ENCODE measurements at places on chromosomes 4 and X.

- no peak for DNase-seq
Observed at GRCh38 chr4:110704748-110705439, 82.0 kb upstream of the PITX2 start.

DNA sequence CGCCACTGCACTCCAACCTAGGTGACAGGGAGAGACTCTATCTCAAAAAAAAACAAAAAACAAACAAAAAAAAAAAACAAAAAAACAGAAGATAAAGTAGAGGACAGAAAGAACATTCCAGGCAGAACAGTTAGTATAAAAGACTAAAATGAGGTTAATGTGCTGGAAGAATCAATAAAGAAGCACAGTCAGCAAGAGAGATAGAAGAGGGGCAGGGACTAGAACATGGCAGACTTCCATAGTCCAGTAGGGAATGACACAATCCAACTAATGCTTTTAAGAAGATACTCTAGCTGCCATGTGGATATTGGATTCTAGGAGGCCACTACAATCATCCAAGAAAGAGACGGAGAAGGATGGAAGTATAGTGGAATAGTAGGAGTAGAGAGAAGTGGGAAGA is 11.6 kb downstream of the ADGRG2 start:
- no peak for DNase-seq

DNA sequence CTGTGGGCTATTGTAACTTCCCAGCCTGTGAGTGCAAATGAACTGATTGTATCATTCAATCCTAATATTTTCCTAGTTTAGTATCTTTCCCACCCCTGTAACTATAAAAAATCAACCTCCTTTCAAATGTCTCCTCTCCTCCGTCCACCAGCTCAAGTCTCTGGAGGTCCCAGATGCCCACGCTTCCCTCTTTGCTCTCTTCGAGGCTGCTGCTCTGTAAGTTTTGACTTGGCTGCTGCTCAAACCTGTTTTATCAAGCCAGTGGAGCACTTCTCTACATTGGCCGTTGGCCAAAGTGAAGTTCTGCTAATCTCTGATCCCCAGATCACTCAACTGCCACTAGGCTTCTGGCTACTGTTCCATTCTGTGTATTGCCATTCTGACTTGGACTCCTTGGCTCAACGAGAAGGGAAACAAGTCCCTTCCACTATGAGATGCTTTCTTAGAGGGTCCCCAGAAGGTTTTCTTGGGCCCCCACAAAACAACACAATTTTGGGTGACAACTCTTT is 60.7 kb upstream of the RAPGEF2 start:
- no peak for DNase-seq

DNA sequence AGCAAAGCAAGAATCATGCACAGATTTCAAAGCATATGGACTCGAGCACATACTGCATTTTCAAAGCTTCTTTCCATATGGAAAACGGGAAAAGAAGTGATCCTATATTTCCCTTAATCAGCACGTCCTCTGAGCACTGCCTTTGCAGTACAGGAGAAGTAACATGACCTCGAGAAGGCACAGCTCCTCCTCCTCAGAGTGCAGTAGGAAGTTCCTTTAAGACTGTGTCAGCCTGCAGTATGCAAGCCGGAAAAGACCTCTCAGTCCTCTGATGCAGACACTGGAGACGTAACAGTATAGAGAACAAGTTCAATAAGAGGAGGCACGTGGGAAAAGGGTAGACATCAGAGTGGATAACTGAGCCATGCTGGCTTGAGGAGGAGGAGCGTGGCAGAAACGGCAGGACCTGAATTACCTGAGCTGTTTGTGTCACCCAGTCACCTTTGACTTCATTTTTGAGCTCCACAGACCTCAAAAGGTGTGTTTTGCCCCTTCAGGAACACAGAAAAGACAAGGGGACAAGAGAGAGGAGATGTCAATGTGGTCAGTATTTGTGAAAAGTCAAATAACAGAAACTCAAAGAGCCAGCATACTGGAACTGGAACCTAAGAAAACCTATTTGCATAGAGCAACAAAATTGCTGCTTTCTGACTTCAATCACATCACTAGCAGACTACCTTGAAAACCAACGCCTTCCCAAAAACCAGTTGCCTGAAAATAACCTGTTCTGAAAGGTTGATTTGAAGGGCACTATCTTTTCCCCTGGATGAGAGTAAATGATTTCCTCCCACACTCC is 20.8 kb downstream of the IRF2 start:
- no peak for DNase-seq

- no peak for DNase-seq
Observed at GRCh38 chr4:6287017-6287788, 17.6 kb downstream of the WFS1 start.

DNA sequence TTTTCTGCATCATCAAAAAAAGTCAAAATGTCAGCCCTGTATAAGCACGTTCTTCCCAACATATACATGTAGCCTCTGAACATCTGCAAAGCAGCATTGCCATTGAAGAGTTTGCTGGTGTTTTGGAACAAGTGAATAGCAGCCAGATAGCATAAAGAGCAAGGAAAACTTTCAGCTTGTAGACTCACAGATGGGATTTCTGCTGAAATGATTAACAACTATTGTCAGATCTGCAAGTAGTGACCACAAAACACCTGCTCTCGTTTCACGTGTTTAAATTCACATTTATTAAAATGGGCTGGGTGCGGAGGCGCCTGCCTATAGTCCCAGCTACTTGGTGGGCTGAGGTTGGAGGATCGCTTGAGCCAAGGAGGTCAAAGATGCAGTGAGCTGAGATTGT is 123.7 kb downstream of the SPRY1 start:
- no peak for DNase-seq

Data from right lobe of liver (tissue), 6 donors.